ENCODE measurements at places on chromosomes 7 and 10. TPM values are rescaled to one million over a fixed set of nuclear protein-coding genes. Genes with fewer than 3 reads are reported as not detected.

- H3K27ac ChIP-seq = no peak overlapping the region
- peaks cover 9% of the 10 kb centered on the region for H3K4me1 ChIP-seq
- no peaks in the 10 kb centered on the region for H3K27me3 ChIP-seq
- DNase-seq = no peak
- H3K4me3 ChIP-seq = no peak overlapping the region
Observed at GRCh38 chr7:46755120-46756034, 826.5 kb downstream of the TNS3 start.

- H3K36me3 ChIP-seq = no peaks in the 10 kb centered on the region
- H3K27me3 ChIP-seq = no peaks in the 10 kb centered on the region
- peaks cover 35% of the 10 kb centered on the region for H3K4me1 ChIP-seq
- DNase-seq = no peak
Observed at GRCh38 chr7:106417273-106417902, 132.6 kb upstream of the NAMPT start.

GRCh38 chr7:75033064-75033463 lies 40.5 kb downstream of the RCC1L start:
- no peaks in the 10 kb centered on the region for H3K27me3 ChIP-seq
- no peak overlapping the region for H3K27ac ChIP-seq
- H3K4me1 ChIP-seq = no peaks in the 10 kb centered on the region
- H3K36me3 ChIP-seq = no peaks in the 10 kb centered on the region

Gene AGR2
- total RNA-seq = not detected

- peak overlapping the region; percentile 99 for H3K4me3 ChIP-seq
- H3K27me3 ChIP-seq = no peaks in the 10 kb centered on the region
- no peak for DNase-seq
- peaks cover 42% of the 10 kb centered on the region for H3K4me1 ChIP-seq
- H3K27ac ChIP-seq = no peak overlapping the region
- H3K36me3 ChIP-seq = peaks cover 57% of the 10 kb centered on the region
Observed at GRCh38 chr7:99497766-99498545, 2.1 kb downstream of the ZNF394 start.

GRCh38 chr10:132972986-132973902 lies 30.9 kb upstream of the CFAP46 start:
- H3K4me3 ChIP-seq = no peak overlapping the region
- H3K36me3 ChIP-seq = no peaks in the 10 kb centered on the region
- no peaks in the 10 kb centered on the region for H3K4me1 ChIP-seq

Gene CEP55
- total RNA-seq = 0.66 TPM

- H3K4me3 ChIP-seq = no peak overlapping the region
- H3K36me3 ChIP-seq = no peaks in the 10 kb centered on the region
- H3K27me3 ChIP-seq = no peaks in the 10 kb centered on the region
- H3K27ac ChIP-seq = no peak overlapping the region
Observed at GRCh38 chr10:112588225-112588990, 141.4 kb downstream of the VTI1A start.

Measured in left ventricle myocardium inferior (tissue), 1 donor.